Activated T-helper 1 cell treated with anti-CD3 and anti-CD28 coated beads, Interleukin-2, amount 50 U/mL, for 16 hours (primary cell): ENCODE measurements at places on chromosomes 7 and 10.

- DNase-seq, result no peak
These were observed 132.6 kb downstream of the GNAT3 start for GRCh38 chr7:80379034-80379982.

GRCh38 chr10:119316729-119317097, 109.3 kb downstream of the GRK5 start:
- no peak for DNase-seq

DNA sequence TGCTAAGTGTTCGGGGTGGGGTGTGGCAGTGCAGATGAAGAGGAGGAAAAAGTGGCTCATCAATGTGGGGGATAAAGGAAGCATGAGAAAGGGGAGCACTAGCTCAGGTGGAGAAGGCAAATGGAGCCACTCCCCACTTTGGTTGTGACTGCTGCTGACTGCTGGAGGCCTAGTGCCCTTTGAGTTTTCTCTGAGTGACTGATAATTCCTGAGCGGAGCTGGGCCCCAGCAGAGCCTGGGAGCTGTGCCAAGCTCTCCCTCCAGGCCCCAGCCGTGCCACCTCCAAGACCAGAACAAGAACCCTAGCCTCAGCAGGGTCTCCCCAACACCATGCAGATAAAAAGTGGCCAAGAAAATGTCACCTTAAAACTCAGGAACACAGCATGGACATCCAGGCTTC, 9.7 kb upstream of the RASSF4 start:
- no peak for DNase-seq

GRCh38 chr7:128243273-128243672, 2.2 kb downstream of the LEP start:
- DNase-seq, result no peak

DNA sequence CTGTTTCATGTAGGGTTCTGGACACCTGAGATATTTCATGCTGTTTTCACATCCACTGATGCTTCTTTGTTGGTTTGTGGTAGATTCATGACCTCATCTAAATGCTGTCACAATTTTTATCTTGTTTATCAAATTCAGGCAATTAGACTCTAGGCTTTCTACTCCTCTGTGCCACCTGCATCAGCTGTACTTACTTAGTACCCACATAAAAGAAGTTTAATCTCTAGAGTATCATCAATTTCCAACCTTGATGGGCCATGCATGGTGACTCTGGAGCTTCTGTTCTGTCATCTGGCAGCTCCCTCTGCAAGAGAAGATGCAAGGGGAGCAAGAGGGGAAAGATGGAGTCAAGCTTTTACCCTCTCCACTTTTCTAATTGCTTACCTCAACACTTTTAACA, 195.9 kb upstream of the VWC2 start:
- DNase-seq, result no peak

GRCh38 chr7:144761493-144761892, 74.4 kb downstream of the TPK1 start:
- no peak for DNase-seq

- no peak for DNase-seq
These were observed 90.2 kb downstream of the UBE3C start for GRCh38 chr7:157228864-157229422.

DNA sequence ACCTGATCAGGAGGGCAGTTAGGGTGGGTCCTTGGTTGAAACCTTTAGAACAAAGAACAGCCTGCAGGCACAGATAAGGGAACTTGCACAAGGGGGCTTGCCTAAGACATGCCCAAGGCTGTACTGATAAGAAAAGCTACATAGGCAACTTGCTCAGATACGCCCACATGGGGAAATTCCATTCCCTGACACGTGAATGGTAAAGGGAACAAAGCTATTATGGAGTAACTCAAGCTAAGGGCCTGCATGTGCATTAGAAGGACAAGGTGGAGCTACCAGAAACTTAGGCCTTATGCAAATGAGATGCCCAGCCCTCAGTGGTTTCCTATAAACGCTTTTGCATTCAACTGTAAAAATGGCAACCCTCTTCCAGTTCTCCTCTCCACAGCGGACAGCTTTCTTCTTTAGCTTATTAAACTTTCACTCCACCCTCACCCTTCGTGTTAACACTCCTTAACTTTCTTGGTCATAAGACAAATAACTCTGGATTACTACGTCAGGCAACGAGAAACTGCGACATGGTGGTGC, 1192.1 kb upstream of the CELF2 start:
- no peak for DNase-seq

GRCh38 chr7:51644216-51644615, 327.6 kb upstream of the COBL start:
- no peak for DNase-seq

GRCh38 chr10:29692121-29692539, 57.4 kb upstream of the SVIL start:
- no peak for DNase-seq

DNA sequence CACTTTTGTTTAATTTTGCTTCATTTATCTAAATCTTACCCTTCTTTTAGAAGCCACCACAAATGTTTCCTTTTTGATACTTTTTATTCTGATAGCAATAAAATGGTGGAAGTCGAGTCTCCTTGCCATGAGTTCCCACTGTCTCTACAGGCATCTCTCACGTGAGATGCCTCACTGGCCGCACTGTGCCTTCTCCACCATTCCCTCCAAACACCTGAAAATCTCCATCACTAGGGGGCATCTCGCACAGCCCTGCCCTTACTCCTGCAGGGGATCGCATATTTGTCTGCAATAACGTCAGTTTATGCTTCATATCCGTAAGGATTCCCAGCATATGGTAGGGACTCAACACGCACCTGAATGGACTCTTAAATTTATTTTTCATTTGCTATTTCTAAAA, 56.3 kb upstream of the NCAPG2 start:
- no peak for DNase-seq

DNA sequence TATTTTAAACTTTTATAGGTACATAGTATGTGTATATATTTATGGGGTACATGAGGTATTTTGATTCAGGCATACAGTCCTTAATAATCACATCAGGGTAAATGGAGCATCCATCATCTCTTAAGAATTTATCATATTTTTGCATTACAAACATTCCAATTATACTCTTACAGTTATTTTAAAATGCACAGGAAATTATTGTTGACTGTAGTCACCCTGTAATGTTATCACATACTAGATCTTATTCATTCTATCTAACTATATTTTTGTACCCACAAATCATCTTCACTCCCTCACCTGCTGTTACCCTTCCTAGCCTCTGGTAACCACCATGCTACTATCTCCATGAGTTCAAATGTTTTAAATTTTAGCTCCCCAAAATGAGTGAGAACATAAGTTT, 56.3 kb upstream of the FAM3C start:
- DNase-seq, result no peak

DNA sequence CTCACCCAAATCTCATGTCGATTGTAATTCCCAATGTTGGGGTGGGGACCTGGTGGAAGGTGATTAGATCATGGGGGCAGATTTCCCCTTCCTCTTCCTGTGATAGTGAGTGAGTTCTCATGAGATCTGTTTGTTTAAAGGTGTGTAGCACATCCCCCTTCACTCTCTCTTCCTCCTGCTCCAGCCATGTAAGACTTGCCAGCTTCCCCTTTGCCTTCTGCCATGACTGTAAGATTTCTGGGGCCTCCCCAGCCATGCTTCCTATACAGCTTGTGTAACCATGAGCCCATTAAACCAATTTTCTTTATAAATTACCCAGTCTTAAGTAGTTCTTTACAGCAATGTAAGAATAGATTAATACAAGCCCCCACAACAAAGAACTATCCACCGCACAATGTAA, 109.9 kb upstream of the JAZF1 start:
- DNase-seq, result no peak

- no peak for DNase-seq
These were observed 142.3 kb upstream of the BET1 start for GRCh38 chr7:94146408-94146807.

DNA sequence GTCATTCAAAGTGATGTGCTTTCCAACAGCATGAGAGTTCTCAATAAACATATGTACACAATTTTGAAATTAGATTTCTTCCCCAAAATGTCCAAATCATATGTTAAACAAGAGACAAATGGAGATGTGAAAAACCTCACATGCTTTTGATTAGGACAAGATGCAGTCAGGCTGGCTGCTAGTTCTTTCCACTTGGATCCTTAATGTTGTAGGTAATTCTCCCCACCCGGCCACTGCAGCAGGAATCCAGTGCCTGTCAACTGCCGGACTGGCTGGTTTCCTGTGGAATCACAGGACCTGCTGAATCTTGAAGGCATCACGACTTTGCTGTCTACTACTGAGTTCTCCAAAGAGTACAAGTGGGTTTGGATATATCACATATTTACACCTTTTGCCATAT, 138.6 kb upstream of the AKR1E2 start:
- DNase-seq, result no peak

GRCh38 chr10:83852146-83852545, 287.2 kb upstream of the GHITM start:
- DNase-seq, result no peak

- DNase-seq, result no peak
These were observed 252.8 kb upstream of the GPR26 start for GRCh38 chr10:123413353-123413752.

- peak; percentile 23 for DNase-seq
These were observed 35.4 kb downstream of the TRIL start for GRCh38 chr7:28922624-28923331.

GRCh38 chr7:414681-415560, 104.7 kb downstream of the PDGFA start:
- no peak for DNase-seq

DNA sequence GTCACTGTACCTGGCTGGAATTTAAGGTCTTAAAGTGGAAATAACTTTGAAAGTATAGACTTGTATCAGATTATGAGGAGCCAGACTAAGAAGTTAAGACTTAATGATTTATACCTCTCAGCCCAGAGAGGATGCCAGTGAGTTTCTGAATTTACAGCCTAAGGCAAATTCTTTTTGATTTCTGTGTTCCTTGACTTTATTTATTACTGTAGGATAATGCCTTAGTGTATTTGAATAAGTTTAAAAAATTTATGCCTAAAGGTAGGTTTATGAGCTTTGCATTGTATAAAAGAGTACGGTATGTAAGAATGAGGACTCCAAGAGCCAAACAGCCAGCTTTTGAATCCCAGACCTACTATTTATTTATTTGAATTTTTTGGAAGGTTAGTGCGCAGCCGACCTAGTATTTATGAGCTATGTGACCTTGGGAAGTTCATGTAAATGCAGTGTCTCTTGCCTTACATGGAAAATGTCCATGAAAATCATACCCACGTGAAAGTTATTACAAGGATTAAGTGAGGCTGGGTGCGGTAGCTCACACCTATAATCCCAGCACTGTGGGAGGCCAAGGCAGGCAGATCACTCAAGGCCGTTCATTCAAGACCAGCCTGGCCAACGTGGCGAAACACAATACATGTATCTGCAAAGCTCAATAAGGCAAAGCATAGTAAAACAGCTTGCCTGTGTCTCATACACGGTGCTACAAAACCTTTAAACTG, 174.6 kb downstream of the AUTS2 start:
- no peak for DNase-seq
